Tibial artery (tissue), 4 donors: ENCODE measurements at places on chromosomes 4 and X.

DNA sequence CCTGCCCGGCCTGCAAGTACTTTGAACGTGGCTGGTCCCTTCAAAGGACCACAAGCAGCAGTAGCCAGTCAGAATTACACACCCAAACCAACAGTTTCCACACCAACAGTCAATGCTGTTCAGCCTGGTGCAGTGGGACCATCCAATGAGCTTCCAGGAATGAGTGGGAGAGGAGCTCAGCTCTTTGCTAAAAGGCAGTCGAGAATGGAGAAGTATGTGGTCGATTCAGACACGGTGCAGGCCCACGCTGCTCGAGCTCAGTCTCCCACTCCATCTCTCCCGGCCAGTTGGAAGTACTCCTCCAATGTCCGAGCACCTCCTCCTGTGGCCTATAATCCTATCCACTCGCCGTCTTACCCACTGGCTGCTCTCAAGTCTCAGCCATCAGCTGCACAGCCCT, 104.4 kb upstream of the MYOZ2 start:
- peaks cover 47% of the 10 kb centered on the region for H3K4me1 ChIP-seq
- H3K27me3 ChIP-seq, result no peaks in the 10 kb centered on the region
- DNase-seq, result no peak
- H3K27ac ChIP-seq, result peak overlapping the region; percentile 91
- H3K4me3 ChIP-seq, result peak overlapping the region; percentile 55
- H3K36me3 ChIP-seq, result peaks cover 26% of the 10 kb centered on the region

DNA sequence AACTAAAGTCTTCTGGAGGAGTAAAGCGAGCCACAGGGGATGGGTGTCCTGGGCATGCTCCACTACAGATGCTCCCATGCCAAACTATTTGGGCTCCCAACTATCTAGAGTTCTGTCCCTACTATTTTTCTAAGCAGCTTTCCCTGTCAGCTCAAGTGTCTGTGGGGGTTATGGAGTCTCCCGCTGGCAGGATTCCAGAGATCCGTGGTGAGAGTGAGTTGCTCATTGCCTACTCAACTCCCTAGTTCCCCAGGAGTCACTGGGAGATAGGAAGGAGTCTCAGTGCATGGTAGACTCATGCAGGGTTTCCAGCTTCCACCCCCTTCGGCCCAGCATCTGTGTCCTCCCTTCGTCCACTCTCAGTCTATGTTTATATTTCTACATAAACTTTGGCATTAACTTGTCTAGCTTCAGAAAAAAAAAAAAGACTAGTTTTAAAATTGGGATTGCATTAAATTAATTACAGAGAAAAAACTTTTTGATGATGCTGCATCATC, 55.1 kb upstream of the INPP4B start:
- no peak for DNase-seq
- no peak overlapping the region for H3K4me3 ChIP-seq
- no peaks in the 10 kb centered on the region for H3K4me1 ChIP-seq

- no peak for DNase-seq
- H3K27me3 ChIP-seq, result no peaks in the 10 kb centered on the region
- H3K4me3 ChIP-seq, result no peak overlapping the region
- H3K4me1 ChIP-seq, result no peaks in the 10 kb centered on the region
Measured at GRCh38 chr4:22504922-22505321, 10.9 kb downstream of the ADGRA3 start.

DNA sequence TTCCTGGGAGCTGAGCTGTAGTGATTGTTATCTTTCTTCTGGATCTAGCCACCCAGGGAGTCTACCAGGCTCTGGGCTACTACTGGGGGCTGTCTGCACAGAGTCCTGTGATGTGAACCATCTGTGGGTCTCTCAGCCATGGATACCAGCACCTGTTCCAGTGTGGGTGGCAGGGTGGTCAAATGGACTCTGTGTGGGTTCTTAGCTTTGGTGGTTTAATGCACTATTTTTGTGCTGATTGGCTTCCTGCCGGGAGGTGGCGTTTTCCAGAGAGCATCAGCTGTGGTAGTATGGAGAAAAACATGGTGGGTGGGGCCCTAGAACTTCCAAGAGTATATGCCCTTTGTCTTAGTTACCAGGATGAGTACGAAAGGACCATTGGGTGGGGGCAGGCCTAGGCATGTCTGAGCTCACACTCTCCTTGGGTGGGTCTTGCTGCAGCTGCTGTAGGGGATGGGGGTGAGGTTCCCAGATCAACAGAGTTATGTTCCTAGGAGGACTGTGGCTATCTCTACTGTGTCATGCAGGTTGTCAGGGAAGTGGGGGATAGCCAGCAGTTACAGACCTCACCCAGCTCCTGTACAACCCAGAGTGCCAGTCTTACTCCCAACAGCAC, 264.8 kb upstream of the LDB2 start:
- no peak overlapping the region for H3K4me3 ChIP-seq
- no peaks in the 10 kb centered on the region for H3K4me1 ChIP-seq
- H3K36me3 ChIP-seq, result no peaks in the 10 kb centered on the region

- no peak overlapping the region for H3K4me3 ChIP-seq
- no peaks in the 10 kb centered on the region for H3K36me3 ChIP-seq
- no peaks in the 10 kb centered on the region for H3K27me3 ChIP-seq
- H3K27ac ChIP-seq, result no peak overlapping the region
- H3K4me1 ChIP-seq, result peaks cover 14% of the 10 kb centered on the region
Measured at GRCh38 chr4:77219266-77219665, 62.3 kb downstream of the CCNG2 start.

DNA sequence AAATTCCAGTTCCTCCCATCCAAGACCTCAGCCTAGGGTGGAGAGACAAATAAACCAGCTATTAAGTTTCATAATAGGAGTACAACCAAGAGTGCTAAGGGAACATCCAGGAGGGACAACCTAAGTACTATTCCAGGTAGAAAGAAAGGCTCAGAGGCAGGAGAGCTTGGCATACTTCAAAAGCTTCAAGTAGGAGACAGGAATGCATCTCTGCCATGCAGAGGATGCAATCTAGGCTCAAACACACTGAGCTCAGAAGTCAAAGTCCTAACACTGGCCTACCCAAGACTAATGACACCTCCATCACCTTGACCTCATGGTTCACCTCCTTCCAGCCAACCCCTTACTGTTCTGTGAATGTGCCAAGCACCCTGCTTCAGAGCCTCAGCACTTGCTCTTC, 8.1 kb downstream of the WDFY3 start:
- peaks cover 13% of the 10 kb centered on the region for H3K4me1 ChIP-seq
- DNase-seq, result no peak
- H3K36me3 ChIP-seq, result no peaks in the 10 kb centered on the region

DNA sequence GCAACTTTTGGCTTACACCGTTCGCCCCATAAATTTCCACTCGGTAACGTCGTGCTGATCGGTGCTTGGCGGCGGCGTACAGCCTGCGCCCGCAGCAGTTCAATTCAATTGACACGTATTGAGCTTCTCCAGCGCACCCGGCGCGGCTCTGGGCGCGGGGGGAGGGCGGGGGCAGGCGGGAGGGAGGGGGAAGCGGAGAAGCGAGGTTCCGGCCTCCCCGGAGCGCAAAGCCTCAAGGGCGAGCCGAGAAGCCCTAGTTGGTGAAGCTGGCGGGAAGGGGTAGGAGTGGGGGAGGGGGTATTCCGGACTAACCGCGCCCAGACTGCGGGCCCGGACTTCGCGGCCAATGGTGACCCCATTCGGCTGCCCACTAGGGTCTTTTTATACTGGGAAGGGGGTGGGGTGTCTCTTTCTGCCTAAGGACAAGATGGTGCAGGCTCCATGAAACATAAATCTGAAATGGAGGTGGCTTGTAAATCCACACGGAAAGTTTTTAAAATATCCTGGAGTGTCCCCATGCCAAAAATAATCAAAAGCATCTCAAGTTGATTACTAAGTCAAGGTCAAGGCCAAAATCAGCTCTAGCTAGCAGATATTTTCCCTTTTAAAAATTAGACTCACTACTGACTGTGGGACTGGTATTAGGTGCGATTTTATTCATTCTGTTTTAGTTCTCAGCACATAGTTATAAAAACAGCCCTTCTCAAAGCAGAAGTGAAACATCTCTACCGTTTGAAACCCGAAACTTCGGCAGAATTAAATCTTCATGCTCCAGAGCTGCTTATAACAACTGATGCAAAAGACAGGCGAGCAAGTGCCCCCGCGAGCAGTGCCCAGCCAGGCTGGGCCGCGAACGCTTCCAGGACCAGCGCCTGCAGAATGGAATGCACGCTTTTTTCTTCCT, 1.5 kb upstream of the BCOR start:
- H3K36me3 ChIP-seq, result no peaks in the 10 kb centered on the region
- no peaks in the 10 kb centered on the region for H3K4me1 ChIP-seq
- peak overlapping the region; percentile 86 for H3K4me3 ChIP-seq
- H3K27me3 ChIP-seq, result no peaks in the 10 kb centered on the region
- H3K27ac ChIP-seq, result peak overlapping the region; percentile 97

DNA sequence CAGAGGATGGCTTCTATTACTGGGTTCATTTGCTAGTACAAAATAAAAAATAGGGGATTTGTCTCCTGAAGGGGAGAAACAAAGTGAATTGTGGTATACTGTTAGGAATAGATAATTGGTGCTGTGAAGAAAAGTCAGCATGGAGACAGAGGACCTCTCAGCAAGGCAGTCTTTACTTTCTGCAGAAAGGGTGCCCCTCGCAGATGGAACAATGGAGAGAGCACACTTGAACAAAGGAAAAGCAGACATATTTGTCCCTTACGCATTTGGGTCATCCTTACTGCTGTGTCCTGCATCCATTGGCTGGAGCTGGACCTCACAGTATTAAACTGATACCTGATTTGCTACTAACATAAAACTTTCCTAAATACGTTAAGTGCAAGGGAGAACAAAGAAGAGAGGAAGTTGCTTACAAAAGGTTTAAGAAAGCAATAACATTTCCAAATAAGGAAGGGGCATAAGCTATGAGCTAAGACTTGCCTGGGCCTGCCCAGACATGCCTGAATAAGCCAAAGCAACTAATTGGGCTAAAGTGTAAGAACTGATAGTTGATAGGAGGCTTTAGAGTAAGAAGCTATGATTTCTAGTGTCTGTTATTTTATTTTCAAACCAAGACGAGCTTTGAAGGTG, 83.8 kb downstream of the CCKAR start:
- H3K36me3 ChIP-seq, result peaks cover 20% of the 10 kb centered on the region
- H3K4me3 ChIP-seq, result no peak overlapping the region
- H3K27ac ChIP-seq, result no peak overlapping the region
- DNase-seq, result no peak
- no peaks in the 10 kb centered on the region for H3K27me3 ChIP-seq

DNA sequence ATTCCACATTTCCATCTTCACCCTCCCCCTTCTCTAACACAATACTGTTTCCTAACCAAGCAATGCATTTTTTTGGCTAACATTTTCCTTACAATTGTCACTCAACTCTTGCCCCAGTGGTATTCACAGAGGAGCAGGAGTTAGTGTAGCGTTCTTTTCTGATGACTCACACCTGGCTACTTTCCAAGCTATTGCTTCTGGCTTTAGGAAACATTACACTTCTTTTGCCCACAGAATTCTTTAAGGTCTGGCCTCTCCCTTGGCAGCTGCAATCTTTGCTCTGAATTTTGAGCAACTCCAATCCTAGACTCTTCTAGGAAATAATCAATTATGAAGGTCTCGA, 27.5 kb upstream of the PDGFC start:
- DNase-seq, result peak; percentile 26
- no peak overlapping the region for H3K4me3 ChIP-seq
- no peaks in the 10 kb centered on the region for H3K36me3 ChIP-seq
- H3K27me3 ChIP-seq, result no peaks in the 10 kb centered on the region
- no peaks in the 10 kb centered on the region for H3K4me1 ChIP-seq

DNA sequence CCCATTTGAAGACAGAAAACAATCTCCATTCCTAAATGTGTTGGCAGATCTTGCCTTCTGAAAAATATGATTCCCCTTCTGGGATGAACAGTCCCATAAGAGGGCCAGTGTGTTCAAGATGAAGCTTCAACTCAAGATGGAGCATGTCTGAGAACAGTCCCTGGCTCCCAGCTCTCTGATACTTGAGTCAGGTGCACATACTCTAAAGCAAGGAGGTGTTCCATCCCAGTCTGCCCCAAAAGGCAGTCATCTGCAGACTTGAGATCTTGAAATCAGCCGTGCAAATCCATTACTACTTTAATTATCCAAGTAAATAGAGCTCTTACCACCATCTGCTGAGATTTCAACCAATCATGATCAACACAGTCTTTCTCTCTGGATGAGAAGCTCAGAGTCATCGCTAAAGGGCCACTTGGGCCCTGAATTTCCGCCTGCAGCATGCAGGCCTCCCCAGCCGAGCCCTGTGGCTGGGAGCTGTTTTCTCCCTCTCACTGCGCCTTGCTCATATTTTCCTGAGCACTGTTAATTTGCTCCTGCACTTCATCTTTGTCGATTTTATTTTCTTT, 22.2 kb downstream of the CCDC149 start:
- no peak overlapping the region for H3K27ac ChIP-seq
- no peaks in the 10 kb centered on the region for H3K27me3 ChIP-seq
- peaks cover 14% of the 10 kb centered on the region for H3K36me3 ChIP-seq
- H3K4me3 ChIP-seq, result no peak overlapping the region
- no peak for DNase-seq
- H3K4me1 ChIP-seq, result no peaks in the 10 kb centered on the region

DNA sequence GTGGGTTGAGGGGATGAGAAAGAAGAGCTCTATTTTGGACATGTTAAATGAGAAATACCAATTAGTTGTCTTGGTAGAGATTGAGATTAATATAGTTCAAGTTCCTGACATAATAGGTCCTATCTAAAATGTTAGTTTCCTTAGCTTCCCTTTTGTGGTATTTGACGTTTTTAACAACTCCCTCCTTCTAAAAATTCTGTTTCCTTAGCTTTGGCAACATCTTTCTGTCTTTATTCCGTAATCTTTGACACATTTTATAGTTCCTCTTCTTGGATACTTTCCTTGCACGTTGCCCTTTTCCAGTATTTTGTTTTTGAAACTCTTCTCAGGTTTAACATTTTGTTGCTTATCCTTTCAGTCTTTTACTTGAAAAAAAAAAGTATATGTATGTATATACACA, 36.9 kb downstream of the LAMTOR3 start:
- no peak overlapping the region for H3K4me3 ChIP-seq
- DNase-seq, result no peak
- H3K36me3 ChIP-seq, result no peaks in the 10 kb centered on the region
- no peaks in the 10 kb centered on the region for H3K4me1 ChIP-seq
- H3K27ac ChIP-seq, result no peak overlapping the region

GRCh38 chr4:171025343-171025742, 787.9 kb upstream of the GALNTL6 start:
- H3K27me3 ChIP-seq, result no peaks in the 10 kb centered on the region
- H3K27ac ChIP-seq, result no peak overlapping the region
- no peak overlapping the region for H3K4me3 ChIP-seq
- DNase-seq, result no peak

DNA sequence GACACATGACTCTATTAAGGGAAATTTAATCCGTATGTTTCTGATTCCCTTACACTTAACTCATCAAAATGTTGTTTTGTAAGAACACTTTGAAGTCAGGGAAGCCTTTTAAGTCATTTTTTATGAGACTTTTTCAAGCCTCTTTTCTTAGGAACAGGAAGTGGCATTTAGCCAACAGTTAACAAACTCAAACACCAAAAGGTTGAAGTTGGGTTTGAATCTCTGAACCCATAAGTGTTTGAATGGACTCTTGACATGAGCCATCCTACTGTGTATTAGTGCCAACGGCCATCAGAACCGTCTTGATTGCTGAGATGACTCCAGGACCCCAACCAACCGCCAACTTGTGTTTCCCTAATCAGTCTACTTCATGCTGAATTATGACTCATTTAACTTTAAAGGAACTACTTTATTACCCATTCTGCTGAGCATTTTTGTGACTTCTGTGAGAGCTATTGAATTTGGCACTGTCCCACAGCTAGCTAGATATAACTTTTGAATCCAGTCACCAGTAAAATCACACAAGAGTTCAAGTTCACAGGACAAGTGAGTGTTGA, 209.1 kb upstream of the FAT1 start:
- peaks cover 28% of the 10 kb centered on the region for H3K4me1 ChIP-seq
- no peak overlapping the region for H3K27ac ChIP-seq
- H3K27me3 ChIP-seq, result no peaks in the 10 kb centered on the region
- H3K36me3 ChIP-seq, result no peaks in the 10 kb centered on the region
- no peak for DNase-seq
- H3K4me3 ChIP-seq, result no peak overlapping the region
